Stimulated activated CD8-positive, alpha-beta memory T cell treated with anti-CD3 and anti-CD28 coated beads, Interleukin-15, amount 100 ng/mL, for 4 hours (primary cell): ENCODE measurements at places on chromosomes 6 and 20.

DNA sequence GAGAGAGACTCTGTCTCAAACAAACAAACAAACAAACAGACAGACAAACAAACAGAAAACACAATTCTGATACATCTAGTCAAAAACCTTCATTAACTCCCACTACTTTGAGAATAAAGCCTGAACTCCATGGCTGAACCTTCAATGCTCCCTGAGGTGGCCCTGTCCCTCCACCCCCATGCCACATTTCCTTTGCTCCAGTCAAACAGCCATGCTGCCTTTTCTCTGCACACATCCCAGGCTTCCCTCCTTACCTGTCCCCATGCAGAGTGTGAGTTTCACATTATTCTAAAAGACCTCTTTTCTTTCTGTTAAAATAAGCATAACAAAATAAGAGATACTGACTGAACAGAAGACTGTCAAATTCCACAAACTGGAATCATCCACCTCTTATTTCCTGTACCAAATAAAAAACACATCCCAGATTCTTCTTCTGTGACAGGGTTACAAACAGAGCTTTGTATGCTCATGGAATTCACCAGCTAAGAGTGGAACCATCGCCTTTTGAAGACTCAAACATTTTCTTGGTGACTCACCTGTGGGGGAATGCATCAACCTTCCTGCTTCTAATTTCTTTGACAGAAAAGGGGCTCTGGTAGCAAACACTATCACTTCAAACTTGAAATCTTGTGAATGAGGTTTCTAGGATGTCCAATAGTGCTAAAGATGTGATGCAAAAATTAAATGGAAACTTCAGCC is 71.0 kb upstream of the SLC22A16 start:
- DNase-seq, result no peak

GRCh38 chr6:13336553-13336952 is 8.2 kb upstream of the TBC1D7 start:
- DNase-seq, result peak; percentile 65

GRCh38 chr6:156809446-156810178 is 32.4 kb downstream of the ARID1B start:
- DNase-seq, result no peak

GRCh38 chr20:31857861-31858759 is 12.2 kb downstream of the DUSP15 start:
- DNase-seq, result no peak

- no peak for DNase-seq
These were observed 42.2 kb upstream of the OSTM1 start for GRCh38 chr6:108116546-108117426.

DNA sequence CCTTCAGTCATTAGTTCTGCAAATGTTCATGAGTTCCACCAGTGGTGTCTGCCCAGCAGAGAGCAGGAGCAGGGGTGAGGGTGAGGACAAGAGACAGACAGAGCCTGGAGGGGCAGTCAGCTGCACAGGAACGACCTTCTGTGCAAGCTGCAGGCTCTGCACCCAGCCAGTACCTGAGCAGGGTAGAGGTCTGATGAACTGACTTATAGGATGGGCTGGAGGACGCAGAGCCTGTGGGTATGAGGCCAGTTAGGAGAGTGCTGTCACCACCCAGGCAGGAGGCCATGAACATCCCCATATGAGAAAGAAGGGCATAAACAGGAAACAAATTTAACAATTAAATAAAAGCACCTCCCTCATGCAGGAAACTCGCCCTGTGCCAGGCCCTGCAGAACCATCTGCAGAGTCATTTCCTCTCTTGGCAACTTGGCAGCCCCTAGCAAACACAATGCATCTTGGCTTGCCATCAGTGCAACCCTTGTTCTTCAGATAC is 17.9 kb downstream of the C6orf15 start:
- DNase-seq, result no peak

DNA sequence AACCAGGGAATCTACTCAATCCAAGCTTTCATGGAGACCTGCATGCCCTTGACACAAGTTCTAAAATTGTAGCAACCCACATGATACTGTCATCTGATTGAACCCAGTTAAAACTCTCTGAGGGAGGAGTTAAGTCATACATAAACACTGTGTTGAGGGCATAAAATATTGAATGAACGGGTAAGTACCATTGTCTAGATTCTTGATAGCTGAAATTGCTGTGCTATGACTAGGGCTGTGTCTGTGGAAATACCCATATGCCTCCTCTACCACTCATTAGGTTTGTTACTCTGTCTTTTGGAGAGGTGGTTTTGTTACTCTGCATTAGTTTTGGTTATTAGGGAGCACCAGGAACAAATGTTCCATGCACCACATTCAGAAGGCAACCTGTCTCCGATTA is 7.6 kb downstream of the ENPP4 start:
- DNase-seq, result no peak

DNA sequence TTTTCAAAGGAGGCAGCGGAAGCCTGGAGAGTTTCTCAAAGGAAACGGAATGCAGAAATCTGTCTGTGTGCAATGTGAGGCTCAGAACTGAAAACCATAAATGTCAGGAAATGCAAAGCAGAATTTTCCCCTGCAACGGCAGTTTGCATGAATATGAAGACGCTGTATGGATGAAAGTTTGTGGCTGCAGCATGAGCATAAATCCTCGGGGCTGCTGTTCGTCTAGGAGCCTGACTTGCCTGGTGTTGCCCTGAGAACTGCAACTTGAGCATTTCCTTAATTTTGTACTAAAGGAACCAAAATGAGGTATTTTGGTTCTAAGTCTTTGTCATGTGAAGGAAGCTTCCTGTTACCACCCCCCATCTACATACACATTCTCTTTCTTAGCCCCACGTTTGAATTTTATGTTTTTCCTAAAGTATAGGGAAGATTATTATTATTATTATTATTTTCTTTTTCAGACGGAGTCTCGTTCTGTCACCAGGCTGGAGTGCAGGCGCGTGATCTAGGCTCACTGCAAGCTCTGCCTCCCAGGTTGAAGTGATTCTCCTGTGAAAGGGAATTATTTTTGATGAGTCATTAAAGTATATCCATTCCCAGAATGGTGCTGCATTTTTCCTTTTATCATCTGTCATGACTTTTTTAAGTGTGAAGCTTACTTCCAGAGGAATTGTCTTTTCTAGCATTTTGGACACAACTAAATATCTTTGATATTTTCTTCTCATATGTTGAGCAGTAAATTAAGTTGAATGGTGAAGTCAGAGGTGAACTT is 33.1 kb downstream of the MTHFD1L start:
- no peak for DNase-seq

- no peak for DNase-seq
These were observed 150.3 kb downstream of the NKAIN2 start for GRCh38 chr6:123953920-123954319.

- DNase-seq, result no peak
These were observed 120.5 kb downstream of the NCOA3 start for GRCh38 chr20:47622118-47622665.

DNA sequence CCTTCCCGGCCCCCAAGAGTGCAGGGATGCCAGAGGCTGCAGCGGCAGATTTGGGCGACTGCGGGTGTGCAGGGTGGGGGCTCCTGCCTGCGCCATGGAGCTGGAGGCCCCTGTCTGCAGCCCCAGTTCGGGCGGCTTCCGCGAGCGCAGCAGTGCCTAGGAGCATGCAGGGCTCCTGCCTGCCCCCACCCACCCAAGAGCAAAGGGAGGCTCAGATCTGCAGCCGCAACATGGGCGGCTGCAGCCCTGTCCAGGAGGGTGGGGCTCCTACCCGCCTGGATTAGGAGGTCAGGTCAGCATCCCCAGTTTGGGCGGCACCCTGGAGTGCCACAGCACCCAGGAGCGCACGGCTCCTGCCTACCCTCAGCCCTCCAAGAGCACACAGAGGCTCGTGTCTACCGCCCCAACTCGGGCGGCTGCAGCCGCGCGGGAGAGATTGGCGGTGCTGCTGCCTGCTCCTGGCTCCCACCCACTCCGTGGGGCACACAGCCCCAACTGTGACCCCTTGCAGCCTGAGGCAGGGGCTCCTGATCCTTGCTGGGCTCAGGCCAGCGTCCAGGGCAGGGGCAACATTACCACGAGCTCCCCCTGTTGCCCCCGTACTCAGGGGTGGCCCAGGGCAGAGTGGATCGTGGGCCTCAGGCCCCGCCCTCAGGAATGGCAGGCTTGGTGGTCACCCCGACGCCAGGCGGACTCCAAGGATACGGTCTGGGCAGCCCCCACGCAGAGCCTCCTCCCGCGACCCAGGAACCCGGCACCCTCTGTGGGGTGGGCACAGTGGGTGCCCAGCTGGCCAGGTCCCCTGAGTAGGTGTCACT is 55.5 kb upstream of the UNC93A start:
- DNase-seq, result no peak

DNA sequence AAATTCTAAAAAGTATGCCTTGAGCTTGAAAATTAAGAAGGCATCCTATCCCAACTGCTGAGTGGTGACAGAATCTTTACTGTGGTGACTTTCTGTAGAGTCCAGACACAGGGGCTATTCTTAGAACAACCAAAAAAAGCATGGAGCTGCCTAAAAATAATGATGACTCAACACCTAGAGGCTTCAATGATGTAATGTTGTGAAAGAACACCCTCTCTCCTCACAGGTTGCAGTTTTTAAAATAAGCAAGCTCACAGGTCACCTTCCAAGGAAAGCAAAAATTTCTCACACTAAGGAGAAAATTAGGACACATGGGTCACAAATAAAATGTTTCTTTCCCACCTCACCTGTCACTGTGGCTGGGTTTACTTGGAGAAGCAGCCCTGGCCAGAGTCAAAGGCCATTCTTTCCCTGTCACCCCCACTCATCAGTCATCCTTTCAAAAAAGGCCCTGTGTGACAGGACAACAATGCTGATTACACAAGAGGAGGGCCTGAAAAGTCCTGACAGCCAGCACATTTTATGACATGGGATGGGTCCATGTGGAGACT is 53.5 kb downstream of the RCAN2 start:
- no peak for DNase-seq
